Kidney (tissue), 22 donors: ENCODE measurements at places on chromosomes 16 and 17. TPM values are rescaled to one million over a fixed set of nuclear protein-coding genes. Genes with fewer than 3 reads are reported as not detected.

GRCh38 chr16:70453892-70454221 lies 538 bp upstream of the FCSK start:
- no peaks in the 10 kb centered on the region for H3K36me3 ChIP-seq
- H3K4me3 ChIP-seq = peak overlapping the region; percentile 89

- no peaks in the 10 kb centered on the region for H3K27me3 ChIP-seq
- H3K27ac ChIP-seq = no peak overlapping the region
- no peak for DNase-seq
- H3K36me3 ChIP-seq = no peaks in the 10 kb centered on the region
- H3K4me1 ChIP-seq = no peaks in the 10 kb centered on the region
Measured at GRCh38 chr16:24275413-24275812, 19.3 kb downstream of the CACNG3 start.

GRCh38 chr16:23410176-23410575 lies 42.8 kb downstream of the COG7 start:
- no peaks in the 10 kb centered on the region for H3K4me1 ChIP-seq
- no peak overlapping the region for H3K4me3 ChIP-seq
- no peaks in the 10 kb centered on the region for H3K27me3 ChIP-seq
- peaks cover 6% of the 10 kb centered on the region for H3K36me3 ChIP-seq
- no peak for DNase-seq
- no peak overlapping the region for H3K27ac ChIP-seq

- H3K36me3 ChIP-seq = no peaks in the 10 kb centered on the region
- no peak overlapping the region for H3K4me3 ChIP-seq
- peak; percentile 60 for DNase-seq
- H3K27me3 ChIP-seq = peaks cover 74% of the 10 kb centered on the region
- no peak overlapping the region for H3K27ac ChIP-seq
Measured at GRCh38 chr16:49280105-49280741, 1.4 kb downstream of the CBLN1 start.

The RAMP2 gene
- total RNA-seq = 55.7 TPM

DNA sequence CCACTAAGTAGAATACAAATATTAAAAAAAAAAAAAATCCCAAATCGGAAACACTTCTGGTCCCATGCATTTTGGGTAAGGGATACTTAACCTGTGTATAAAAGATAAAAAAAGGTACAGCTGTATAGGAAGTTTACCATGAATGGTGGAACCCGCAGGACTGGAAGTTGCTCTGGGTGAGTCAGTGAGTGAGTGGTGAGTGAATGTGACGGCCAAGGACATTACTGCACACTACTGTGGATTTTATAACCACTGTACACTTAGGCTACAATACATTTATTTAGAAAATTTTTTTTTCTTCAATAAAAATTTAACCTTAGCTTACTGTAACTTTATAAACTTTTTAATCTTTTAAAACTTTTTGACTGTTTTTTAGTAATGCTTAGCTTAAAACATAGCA lies 71.3 kb upstream of the BCAR1 start:
- no peak overlapping the region for H3K27ac ChIP-seq
- H3K4me3 ChIP-seq = no peak overlapping the region
- no peaks in the 10 kb centered on the region for H3K27me3 ChIP-seq
- H3K36me3 ChIP-seq = no peaks in the 10 kb centered on the region
- H3K4me1 ChIP-seq = peaks cover 15% of the 10 kb centered on the region

The TSPOAP1 gene
- total RNA-seq = 30.6 TPM

- no peaks in the 10 kb centered on the region for H3K27me3 ChIP-seq
- no peak overlapping the region for H3K4me3 ChIP-seq
- no peak overlapping the region for H3K27ac ChIP-seq
- no peak for DNase-seq
- peaks cover 8% of the 10 kb centered on the region for H3K36me3 ChIP-seq
- no peaks in the 10 kb centered on the region for H3K4me1 ChIP-seq
Measured at GRCh38 chr17:82560802-82561428, 41.4 kb downstream of the FOXK2 start.

DNA sequence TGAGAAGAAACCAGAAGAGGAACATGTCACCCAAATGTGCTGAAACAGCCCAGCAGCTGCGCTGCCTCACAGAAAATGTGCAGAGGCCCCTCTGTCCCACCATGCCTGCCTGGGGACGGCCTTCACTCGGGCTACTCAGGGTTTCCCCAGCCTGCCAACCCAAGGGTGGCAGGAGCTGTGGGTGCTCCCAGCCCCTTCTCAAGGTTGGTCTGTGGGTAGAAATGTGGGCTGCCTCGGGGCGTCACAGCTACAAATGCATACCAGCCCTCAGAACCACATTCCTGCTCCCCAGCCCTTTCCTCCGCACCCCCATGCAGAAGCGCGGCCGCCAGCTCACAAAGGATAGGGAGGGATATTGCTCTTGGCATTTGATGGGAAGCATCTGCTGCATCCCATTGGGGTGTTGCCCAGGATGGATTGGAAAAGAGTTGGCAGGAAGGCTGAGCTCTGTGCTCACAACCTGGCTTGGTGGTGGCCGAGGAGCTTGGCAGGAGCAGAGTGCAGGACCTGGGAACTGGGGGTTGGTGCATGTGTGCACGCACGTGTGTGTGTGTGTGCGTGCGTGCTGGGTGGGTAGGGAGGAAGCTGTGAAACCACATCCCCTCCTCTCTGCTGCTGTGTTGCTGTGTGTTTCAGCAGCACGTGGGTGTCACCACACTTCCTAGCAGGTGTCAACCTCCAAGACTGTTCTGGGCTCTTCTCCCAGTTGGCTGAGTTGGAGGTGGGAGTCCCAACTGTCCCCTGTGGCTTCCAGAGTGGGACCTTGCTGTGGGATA lies 304.4 kb downstream of the SEC14L1 start:
- no peak overlapping the region for H3K27ac ChIP-seq
- DNase-seq = no peak
- no peak overlapping the region for H3K4me3 ChIP-seq
- no peaks in the 10 kb centered on the region for H3K27me3 ChIP-seq
- peaks cover 2% of the 10 kb centered on the region for H3K4me1 ChIP-seq

- H3K27me3 ChIP-seq = no peaks in the 10 kb centered on the region
- no peak overlapping the region for H3K4me3 ChIP-seq
- peak overlapping the region; percentile 95 for H3K27ac ChIP-seq
- peaks cover 8% of the 10 kb centered on the region for H3K4me1 ChIP-seq
- H3K36me3 ChIP-seq = no peaks in the 10 kb centered on the region
- no peak for DNase-seq
Measured at GRCh38 chr16:57804111-57804837, 2.0 kb upstream of the KIFC3 start.

DNA sequence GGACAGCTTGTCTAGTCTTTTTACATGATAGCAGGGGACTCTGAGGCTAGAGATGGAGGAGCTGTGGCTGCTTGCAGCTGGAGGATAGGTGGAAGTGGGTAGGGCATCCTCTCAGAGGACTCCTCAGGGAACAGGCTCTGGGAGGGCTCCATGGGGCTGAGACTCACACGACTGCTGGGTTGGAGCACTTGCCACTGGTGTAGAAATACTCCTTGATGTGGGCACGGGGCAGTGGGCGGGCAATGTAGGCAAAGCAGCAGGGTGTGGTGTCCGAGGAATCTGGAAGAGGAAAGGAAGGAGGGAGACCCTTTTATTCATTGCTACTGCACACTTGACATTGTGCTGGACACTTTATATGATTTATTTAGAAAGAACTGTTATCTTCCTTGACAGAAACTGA lies 1.8 kb downstream of the CCL5 start:
- H3K4me1 ChIP-seq = no peaks in the 10 kb centered on the region
- no peak for DNase-seq
- no peaks in the 10 kb centered on the region for H3K27me3 ChIP-seq
- H3K27ac ChIP-seq = no peak overlapping the region
- no peak overlapping the region for H3K4me3 ChIP-seq

The SBK1 gene
- 2.5 TPM for total RNA-seq

DNA sequence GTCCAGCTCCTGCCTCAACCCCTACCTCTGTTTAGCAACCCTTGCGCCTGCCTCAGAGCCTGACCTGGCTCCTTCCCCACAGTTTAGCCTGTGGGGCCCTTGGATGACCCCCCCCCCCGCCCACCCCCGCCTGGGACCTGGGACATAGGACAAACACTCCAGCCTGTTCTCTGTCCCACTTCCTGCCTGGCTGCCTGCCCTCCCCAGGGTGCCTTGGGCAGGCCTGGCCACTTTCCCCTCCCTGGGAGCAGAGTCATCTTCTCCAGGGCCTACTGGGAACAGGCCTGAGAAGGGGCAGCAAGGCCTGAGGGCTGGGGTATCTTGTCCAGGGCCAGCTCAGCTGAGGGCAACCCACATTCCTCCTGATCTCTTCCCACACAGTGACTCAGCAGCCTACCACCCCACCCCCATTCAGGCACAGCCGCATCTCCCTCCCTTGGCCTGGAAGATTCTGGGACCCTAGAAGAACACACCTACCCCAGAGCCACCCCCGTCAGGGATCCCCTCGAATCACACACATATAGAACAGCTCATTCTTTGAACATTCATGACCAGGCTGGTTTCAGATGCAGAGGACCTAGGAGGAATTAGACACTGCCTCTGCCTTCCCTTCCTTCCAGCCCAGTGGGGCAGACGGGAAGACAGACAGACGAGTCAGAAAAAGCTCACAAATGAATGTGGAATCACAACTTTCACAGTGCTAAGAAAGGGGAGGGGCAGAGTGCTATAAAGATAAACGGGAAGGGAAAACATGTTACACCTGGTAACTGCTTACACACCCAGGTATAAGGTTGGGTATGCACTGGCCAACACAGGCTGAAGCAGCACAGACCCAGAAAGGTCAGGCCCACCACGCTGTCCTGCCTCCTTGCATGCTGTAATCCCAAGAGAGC lies 6.0 kb downstream of the FHOD1 start:
- no peaks in the 10 kb centered on the region for H3K27me3 ChIP-seq
- H3K36me3 ChIP-seq = peaks cover 12% of the 10 kb centered on the region
- DNase-seq = no peak

GRCh38 chr17:2051061-2051932 lies 3.6 kb upstream of the HIC1 start:
- H3K4me3 ChIP-seq = no peak overlapping the region
- peaks cover 5% of the 10 kb centered on the region for H3K27me3 ChIP-seq
- DNase-seq = peak; percentile 70
- H3K4me1 ChIP-seq = no peaks in the 10 kb centered on the region
- no peaks in the 10 kb centered on the region for H3K36me3 ChIP-seq

GRCh38 chr17:74213861-74214391 lies 555 bp downstream of the TTYH2 start:
- H3K4me1 ChIP-seq = peaks cover 13% of the 10 kb centered on the region
- peaks cover 5% of the 10 kb centered on the region for H3K36me3 ChIP-seq
- DNase-seq = no peak
- H3K4me3 ChIP-seq = peak overlapping the region; percentile 46
- H3K27me3 ChIP-seq = no peaks in the 10 kb centered on the region

- DNase-seq = no peak
- no peak overlapping the region for H3K27ac ChIP-seq
- H3K36me3 ChIP-seq = no peaks in the 10 kb centered on the region
- no peak overlapping the region for H3K4me3 ChIP-seq
- no peaks in the 10 kb centered on the region for H3K27me3 ChIP-seq
- H3K4me1 ChIP-seq = no peaks in the 10 kb centered on the region
Measured at GRCh38 chr16:88622125-88622524, 16.2 kb upstream of the IL17C start.

DNA sequence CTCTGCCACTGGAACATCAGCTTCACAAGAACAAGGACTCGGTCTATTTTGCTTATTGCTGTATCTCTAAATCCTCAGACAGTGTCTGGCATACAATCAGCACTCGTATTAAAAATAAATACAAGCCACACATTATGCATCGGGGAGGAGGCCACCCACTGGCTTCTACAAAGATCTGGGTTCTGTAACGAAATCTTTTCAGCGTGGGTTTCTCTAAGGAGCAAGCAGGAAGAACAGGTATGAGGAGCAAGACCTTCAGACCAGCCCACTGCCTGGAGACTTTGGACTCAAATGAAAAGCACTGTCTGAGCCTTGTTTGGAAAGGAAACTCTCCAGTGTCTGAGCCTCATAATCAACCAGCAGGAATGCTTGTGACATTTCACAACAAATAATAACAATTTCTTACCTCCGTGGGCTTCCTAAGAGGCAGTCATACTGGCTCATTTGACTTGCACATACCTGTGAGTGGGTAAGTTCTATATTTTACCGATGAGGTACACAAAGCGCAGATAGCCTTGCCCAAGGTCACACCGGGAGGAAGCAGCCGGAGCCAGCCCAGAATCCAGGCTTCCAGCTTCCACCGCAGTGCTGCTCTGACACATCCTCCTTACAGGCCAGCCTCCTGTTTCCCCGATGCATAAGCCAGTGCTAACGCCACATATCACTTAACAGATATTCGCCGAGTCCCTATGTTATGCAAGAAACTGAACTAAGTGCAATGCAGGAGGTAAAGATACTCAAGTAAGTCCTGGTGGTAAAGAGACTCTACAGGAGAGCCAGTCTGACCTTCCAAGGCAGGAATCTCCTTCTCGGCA lies 118.6 kb upstream of the TNRC6C start:
- H3K36me3 ChIP-seq = no peaks in the 10 kb centered on the region
- no peak overlapping the region for H3K27ac ChIP-seq
- H3K4me1 ChIP-seq = no peaks in the 10 kb centered on the region

- H3K36me3 ChIP-seq = no peaks in the 10 kb centered on the region
- peak; percentile 23 for DNase-seq
- no peaks in the 10 kb centered on the region for H3K27me3 ChIP-seq
- H3K4me1 ChIP-seq = no peaks in the 10 kb centered on the region
- no peak overlapping the region for H3K4me3 ChIP-seq
Measured at GRCh38 chr16:83936581-83937165, 16.4 kb upstream of the OSGIN1 start.

DNA sequence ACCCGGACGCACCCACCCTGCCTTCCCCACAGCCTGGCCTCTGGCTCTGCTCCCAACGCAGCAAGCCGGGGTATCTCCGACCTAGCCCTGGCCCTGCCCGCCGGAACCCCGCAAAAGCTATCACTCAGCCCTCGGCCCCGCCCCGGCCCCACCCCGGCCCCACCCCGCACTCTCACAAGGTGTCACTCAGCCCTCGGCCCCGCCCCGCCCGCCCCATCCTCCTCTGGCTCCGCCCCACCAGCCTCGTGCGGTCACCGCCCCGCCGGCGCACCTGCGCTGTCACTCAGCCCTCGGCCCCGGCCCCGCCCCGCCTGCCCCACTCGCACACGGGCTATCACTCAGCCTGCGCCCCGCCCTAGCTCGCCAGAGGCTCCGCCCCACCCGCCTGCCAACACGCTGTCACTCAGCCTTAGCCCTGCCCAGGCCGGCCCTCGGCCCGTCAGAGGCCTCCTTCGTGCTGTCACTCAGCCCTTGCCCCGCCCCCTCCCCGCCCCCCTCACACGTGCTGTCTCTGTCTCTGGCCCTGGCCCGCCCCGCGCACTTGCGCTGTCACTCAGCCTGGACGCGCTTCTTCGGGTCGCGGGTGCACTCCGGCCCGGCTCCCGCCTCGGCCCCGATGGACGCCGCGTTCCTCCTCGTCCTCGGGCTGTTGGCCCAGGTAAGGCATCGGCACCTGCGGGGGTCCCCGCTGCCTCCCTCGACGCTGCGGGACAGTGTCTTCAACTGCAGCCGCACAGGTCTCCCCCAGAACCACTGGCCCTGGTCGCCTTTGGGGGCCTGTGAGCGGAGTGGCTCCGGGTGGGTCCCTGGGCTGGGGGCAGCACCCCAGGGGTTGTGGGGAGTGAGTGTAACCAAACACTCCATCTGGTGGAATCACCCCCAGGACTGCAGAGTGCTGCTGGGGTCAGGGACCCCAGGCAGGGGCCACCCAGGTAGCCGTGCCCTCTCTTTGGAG lies at the start of gene CDH15:
CDH15 (plus strand) TSS at position 533 of the 955 bp plus-strand sequence; CDS start at position 617, 84 bp downstream.
- H3K4me1 ChIP-seq = no peaks in the 10 kb centered on the region
- DNase-seq = peak; percentile 96
- H3K36me3 ChIP-seq = no peaks in the 10 kb centered on the region
- H3K4me3 ChIP-seq = no peak within 1 kb of the TSS
- no peaks in the 10 kb centered on the region for H3K27me3 ChIP-seq

- H3K27me3 ChIP-seq = no peaks in the 10 kb centered on the region
- peaks cover 2% of the 10 kb centered on the region for H3K4me1 ChIP-seq
- H3K27ac ChIP-seq = no peak overlapping the region
- DNase-seq = no peak
- no peak overlapping the region for H3K4me3 ChIP-seq
Measured at GRCh38 chr16:79415983-79416640, 184.4 kb downstream of the MAF start.
